ENCODE measurements at places on chromosomes 11 and 22.

- DNase-seq = peak; percentile 78
Observed at GRCh38 chr22:42473484-42474193, 41.4 kb upstream of the NFAM1 start.

- DNase-seq = no peak
Observed at GRCh38 chr11:64084951-64085710, 49.4 kb downstream of the FLRT1 start.

GRCh38 chr22:31753005-31753633 is 700 bp upstream of the DEPDC5 start:
- DNase-seq = no peak

- no peak for DNase-seq
Observed at GRCh38 chr22:47299863-47300697, 537.6 kb downstream of the TBC1D22A start.

- no peak for DNase-seq
Observed at GRCh38 chr11:37695283-37695682, 1097.2 kb upstream of the RAG2 start.

GRCh38 chr11:2570841-2571597 is 126.2 kb downstream of the KCNQ1 start:
- DNase-seq = no peak

DNA sequence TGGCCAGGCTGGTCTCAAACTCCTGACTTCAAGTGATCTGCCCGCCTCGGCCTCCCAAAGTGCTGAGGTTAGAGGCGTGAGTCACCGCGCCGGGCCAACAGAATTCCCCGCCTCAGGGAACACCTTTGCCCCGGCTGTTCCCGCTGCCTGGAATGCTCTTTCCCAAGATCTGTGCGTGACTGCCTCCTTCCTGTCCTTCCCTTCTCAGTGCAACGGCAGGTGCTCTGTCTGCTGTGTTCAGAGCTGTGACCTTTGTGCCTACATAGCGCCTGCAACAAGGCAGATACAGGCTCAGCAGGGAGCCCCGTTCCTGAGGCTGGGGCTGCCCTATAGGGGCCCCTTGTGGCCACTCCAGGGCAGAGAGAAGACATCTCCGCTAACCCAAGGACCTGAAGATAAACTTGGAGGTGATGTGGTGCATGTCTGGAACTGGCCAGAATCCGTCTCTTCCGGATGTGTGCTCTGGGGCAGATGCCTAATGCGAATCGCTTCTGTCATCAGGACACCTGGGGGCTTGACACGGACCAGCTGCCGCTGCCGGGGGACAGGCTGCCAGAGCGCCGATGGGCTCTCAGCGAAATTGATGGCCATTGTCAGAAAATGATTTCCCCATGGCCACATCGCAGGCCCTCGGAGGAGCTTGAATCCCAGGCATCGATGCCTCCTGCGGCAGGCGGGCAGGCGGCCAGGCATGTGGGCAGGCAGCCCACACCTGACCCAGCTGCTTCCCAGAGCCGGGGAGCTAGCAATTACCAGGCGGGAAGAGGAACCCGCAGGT is 43.5 kb upstream of the TCF20 start:
- DNase-seq = no peak

DNA sequence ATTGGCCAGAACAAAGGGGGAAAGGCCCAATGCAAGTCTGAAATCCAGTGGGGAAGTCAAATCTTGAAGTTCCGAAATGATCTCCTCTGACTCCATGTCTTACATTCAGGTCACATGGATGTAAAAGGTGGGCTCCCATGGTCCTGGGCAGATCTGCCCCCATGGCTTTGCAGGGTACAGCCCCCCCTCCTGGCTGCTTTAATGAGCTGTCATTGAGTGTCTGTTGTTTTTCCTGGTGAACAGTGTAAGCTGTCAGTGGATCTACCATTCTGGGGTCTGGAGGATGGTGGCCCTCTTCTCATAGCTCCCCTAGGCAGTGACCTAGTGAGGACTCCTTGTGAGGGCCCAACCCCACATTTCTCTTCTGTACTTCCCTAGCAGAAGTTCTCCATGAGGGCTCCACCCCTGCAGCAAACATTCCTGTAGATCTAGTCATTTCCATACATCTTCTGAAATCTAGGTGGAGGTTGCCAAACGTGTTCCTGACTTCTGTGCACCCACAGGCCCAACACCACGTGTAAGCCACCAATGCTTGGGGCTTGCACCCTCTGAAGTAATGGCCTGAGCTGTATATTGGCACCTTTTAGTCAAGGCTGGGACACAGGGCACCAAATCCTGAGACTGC is 9.3 kb downstream of the CARD18 start:
- DNase-seq = no peak

DNA sequence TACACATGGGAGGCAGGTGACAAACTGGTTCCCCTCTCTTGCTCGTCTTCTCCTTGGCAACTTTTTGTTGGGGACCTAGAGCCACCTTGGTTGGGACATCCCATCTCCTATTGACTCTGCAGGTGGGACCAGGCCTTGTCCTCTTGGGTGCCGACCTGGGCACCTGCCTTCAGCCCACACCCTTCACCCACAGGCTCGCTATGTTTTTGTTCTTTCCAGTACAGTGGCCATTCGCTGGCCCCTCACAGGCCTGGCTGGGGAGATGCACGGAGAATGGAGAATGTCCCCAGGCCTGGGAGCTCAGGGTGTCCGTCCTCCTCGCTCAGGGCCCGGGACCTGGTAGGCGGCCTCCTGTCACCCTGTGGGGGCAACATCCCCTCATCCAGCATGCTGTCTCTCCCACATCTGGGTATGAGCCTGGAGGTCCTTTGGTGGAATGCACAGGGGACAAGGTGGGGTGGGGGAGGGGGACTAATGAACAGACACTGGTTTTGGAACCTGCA is 14.9 kb upstream of the OMP start:
- no peak for DNase-seq

DNA sequence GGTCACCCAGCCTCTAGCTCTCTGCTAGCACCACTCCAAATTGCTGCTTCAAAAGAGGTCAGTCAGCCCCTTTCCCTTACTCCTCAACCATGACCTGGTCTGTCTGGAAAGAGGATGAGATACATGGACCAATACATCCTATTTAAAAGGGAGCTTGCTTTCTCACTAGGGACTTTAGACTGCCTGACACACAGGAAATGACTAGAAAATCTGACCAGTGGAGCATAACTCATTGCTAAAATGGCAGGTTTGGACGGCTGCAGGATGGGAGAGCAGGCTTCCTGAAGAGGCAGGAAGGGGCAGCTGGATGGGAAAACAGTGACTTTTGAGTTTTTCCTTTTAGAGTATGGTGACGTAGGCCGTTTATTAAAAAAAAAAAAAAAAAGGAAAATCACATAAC is 25.3 kb downstream of the STIM1 start:
- no peak for DNase-seq

DNA sequence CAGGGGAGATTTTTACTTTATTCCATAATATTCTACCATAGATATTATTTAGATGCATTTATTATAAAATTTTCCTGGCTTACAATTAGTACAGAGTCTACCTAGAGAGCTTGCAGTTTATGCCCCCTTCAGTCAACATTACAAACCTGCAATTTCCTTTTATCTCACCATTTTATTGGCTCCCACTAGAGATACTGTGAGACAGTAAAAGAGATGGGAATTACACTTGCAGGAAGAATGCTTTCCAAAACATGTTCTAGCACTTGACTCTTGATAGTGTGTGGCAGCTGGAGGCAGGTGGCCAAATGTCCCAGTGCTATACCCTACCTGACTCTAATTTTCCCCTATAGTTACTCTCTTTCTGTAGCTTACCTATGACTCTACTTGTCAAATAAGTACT is 863.2 kb downstream of the DLG2 start:
- no peak for DNase-seq

DNA sequence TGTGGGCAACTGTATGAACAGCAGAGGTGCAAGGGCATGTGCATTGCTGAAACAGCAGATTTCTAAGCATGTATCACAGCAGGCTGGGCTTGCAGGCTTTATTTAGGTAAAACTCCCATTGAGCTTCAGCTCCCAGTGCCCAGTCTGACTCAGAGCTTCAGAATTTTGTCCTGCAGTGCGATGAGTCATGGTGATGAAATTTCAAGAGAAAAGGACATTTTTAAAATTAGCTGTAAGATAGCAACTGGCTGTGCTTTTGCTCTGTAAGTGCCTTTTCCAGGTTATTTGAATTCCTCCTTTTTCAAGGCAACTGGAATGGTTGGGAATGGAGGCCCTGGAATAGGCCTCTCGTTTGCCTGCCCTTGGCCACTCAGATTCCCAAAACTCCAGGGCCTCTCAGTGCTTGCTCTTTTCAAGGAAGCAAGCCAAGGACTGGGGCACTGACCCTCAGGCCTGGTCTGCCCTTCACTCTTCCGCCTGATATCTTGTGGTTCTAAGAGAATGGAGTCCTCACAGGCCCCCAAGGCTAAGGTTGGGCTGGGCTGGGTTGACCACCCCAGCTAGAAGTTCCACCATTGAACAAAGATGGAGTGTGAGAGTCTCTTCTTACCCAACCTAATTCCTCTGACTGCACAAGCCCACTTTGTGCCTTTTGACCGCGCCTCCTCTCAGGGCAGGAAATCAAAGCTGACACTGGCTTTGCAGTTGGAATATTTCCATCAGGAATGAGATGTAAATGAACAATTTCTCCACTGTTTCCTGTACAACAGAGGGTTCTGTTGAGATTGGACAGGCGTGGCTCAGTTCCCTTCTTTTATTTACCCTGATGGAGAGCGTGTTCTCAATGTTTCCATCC is 59.5 kb upstream of the PRSS23 start:
- DNase-seq = peak; percentile 98

- DNase-seq = no peak
Observed at GRCh38 chr22:26127126-26127525, 42.1 kb upstream of the SEZ6L start.

DNA sequence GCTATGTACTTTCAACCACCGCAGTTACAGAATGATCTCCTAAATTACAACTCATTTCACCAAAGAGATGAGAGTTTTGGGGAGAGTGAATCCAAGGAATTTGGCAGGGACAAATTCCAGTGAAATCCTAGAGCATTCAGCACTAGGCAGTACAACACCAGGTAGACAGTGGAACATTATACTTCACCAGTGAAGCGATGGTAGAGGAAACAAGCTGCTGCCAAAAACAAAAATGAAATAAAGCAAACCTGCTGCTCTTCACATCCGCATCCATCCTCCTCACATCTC is 16.9 kb downstream of the SMCO4 start:
- no peak for DNase-seq

- peak; percentile 31 for DNase-seq
Observed at GRCh38 chr22:44024288-44024921, at the start of gene PARVB. Gene PARVB (plus strand): TSS chr22:44024302. CDS start chr22:44024340, 38 bp downstream.

- no peak for DNase-seq
Observed at GRCh38 chr11:129965248-129965647, 37.4 kb downstream of the PRDM10 start.

GRCh38 chr22:42873356-42873755 is 16.3 kb upstream of the ARFGAP3 start:
- DNase-seq = no peak

DNA sequence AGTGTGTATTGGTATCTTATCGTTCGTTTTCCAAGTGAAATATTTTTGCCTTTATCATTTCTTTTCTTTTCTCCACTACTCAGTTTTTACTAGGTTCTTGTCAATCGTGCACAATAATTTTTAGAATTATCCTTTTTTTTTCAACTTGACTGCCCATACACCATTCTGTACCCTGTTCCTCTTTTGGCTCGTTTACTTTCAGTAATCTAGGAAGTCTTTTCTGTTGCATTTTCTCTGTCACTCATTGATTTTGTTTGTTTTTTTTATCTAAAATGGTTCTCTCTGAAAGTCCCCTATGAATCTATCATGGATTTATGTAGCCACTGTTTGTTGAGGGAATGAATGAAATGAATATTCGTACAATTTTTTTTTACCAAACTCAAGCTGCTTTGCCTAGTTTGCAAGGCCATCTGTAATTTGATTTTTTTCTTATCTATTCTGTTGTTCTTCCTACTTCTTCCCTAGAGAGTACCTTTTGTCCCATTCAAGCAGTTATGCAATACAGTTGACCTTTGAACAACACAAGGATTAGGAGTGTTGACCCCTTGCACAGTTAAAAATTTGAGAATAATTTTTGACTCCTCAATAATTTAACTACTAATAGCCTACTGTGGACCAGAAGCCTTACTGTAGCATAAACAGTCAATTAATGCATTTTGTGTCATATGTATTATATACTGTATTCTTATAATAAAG is 166.3 kb downstream of the TMEM135 start:
- no peak for DNase-seq

- DNase-seq = no peak
Observed at GRCh38 chr11:64321533-64321932, 3.6 kb downstream of the PRDX5 start.

- no peak for DNase-seq
Observed at GRCh38 chr22:37095113-37095512, 14.4 kb downstream of the TMPRSS6 start.

DNA sequence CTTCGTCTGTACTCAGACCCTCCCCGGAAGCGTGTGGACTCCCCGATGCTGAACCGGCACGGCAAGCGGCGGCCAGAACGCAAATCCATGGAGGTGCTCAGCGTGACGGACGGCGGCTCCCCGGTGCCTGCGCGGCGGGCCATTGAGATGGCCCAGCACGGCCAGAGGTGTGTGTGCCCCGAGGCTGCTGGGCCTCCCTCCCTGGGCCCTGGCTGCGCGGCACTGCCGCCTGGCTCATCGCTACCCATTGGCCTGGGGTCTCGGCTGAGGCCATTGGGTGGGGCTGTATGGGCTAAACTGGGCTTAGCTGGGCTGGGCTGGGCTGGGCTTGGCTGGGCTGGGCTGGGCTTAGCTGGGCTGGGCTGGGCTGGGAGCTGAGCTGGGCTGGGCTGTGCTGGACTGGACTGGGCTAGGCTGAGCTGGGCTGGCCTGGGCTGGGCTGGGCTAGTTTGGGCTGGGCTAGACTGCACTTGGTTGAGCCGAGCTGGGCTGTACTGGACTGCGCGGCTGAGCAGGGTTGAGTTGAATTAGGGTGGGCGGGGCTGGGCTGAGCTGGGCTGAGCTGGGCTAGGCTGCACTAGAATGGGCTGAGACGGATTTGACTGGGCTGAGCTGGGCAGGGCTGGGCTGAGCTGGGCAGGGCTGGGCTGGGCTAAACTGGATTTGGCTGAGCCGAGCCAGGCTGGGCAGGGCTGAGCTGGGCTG is 40.7 kb downstream of the MOB2 start:
- no peak for DNase-seq

GRCh38 chr11:104764710-104765045 is 133.6 kb downstream of the CASP12 start:
- no peak for DNase-seq

DNA sequence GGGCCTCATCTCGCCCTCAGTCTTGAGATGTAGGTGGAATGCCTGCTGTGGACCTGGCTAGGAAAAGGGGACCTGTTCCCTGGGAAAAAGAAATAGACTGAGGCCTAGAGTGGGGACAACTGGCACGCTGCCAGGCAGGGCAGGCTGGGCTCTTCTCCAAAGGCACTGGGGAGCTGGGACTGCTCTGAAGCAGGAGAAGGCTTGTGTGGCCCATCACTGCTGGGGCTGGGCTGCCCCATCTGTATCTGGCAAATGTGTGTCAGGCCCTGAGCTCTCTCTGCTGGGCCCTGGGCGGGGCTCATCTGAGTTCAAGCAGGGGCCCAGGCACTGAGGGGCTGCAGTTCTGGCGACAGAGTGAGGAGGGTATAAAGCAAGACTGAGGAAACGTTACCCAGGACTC is 32.9 kb downstream of the ARVCF start:
- no peak for DNase-seq

All from fibroblast of skin of scalp (primary cell).